ENCODE measurements at places on chromosomes 7 and 10. TPM values are rescaled to one million over a fixed set of nuclear protein-coding genes. Genes with fewer than 3 reads are reported as not detected.

The CUEDC2 gene
- total RNA-seq = 51.0 TPM

The ARHGAP22 gene
- 31.6 TPM for total RNA-seq

The TMEM130 gene
- 1.3 TPM for total RNA-seq

The SFRP5 gene
- total RNA-seq = not detected

The CPEB3 gene
- total RNA-seq = 0.43 TPM

The LRRD1 gene
- not detected for total RNA-seq

The TSC22D4 gene
- total RNA-seq = 26.4 TPM

The GTF2I gene
- total RNA-seq = 166 TPM

- no peak for DNase-seq
These were observed 119.2 kb upstream of the ANK3 start for GRCh38 chr10:60508831-60509230.

GRCh38 chr7:65279795-65280194, 93.9 kb upstream of the ZNF92 start:
- no peak for DNase-seq

- peak; percentile 64 for DNase-seq
These were observed 136.3 kb downstream of the KCNMA1 start for GRCh38 chr10:77501152-77501845.

- DNase-seq = no peak
These were observed 425.2 kb upstream of the NFE2L3 start for GRCh38 chr7:25726781-25727311.

- no peak for DNase-seq
These were observed 19.1 kb downstream of the PDE1C start for GRCh38 chr7:32051128-32051527.

DNA sequence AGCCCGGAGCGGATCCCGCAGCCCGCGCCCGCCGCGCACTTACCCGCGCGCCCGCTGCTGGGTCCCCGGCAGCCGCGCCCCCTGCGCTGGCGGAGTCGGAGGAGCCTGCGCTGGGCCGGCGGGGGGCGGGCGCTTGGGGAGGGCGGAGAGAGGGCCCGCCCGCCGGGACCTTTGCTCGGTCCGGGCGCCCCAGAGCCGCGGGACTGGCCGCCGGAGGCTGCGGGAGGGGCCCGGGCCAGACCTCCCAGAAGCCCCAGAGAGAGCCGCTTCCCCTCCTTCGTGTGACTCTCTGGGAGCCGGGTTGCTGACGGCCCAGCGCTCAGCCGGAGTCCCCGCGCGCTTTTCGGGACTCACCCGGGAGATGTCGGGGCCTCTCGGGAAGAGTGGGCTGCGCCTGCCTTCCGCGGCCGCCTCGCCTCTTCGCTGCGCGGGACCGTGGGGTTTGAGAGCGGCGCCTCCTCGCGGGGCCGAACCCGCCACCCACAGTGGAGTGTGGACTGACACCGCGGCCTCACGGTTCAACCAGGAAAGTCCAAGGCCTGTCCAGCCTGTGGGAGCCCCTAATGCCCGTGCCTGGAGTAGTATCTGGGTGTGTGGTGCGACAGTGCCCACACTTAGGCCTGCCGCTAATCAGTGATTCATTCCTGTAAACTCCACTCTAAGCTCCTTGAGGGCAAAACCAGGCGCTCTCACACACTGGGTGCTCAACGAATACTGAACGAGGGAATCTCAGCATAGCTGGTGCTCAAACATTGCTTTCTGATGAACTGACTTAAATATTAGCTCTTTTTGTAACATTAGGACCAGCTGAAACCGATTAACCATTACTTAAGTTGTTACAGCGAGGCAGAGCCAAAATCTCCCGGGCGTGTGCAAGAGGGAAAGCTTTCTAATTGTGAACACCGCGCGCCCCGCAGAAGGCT, at the start of gene GSDME:
TSS of gene GSDME (minus strand) at position 112 of the 923 bp plus-strand sequence. CDS start 7,690 bp downstream, outside the sequence.
- peak; percentile 69 for DNase-seq

- no peak for DNase-seq
These were observed 19.9 kb downstream of the SLC29A3 start for GRCh38 chr10:71338728-71339495.

DNA sequence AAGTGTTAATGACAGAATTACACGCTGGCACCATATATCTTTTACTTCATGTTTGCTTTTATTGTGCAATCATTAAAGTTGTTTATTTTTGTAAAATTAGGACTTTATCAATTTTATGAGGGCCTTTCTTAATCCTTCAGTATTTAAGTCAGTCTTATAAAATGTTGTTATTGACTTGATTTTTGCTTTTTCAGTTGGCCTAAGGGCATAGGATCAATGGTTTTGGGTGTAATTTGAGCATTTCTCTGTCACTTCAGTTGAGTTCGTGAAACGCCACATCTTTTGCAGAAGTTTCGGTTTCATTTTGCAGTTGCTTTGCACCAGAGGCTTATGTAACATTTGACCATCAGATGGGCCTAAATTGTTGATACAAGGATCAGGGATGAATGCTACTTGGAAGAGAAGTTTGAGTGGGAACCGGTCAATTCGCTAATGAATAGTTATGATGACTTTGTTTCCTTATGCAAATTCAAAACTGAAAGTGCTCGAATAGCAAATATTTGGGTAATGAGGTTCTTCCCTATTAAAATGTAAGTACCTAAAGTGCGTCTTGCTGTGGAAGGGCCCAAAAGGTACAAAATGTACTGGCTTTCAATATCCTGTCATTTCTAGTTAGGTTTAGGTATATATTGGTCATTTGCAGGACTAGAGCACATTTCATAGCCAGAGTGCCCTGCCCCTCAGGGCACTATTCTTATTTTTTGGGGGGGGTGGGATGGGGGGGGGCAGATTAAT, 340.9 kb downstream of the LRMDA start:
- peak; percentile 78 for DNase-seq

DNA sequence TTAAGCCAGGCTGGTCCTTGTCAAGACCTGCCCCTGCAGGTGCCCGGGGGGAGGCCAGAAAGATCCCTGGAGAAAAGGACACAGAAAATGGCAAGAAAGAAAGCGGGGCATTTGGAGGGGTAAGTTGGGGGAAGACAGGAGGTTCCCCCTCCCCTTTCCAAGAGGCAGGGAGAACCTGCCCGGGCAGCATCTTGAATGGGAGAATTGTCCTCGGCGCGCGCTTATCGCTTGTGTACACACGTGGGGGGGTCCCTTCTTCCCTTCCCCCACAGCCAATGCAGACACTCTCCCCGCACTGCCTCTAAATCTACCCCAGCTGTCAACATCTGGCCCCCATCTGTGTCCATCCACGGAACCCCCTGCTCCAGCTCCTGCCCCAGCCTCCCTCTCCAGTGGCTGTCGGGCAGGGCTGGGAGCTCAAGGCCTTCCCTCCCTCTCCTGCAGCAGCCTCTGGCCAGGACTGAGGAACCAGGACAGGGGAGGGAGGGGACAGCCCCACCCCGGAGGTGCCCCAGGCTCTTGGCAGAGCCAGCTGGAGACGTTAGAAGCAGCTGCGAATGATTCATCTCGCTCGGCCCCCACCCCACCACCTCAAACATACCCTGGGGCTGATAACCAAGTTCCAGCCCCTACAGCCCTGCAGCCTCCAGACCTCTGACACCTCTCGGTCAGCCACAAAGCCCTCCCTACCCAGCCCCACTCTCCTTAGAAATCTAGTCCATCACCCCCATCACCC, 25.3 kb downstream of the EPHB4 start:
- DNase-seq = peak; percentile 95

DNA sequence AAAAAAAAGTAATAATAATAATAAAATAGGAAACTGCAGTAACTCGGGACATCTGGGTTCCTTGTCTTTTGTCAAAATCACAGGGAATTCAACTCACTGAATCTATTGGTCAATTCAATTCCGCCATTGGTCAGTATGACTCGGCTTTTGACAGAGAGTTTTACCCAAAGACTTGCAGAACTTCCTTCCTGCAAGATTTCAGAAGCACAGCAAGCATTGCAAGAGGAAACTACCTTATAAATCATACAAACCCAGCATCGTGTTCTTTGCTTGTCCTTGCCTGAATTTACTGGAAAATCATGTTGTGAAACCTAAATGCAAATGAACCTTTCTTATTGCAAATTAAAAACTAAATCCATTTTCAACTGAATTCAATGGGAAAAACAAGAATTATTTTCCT, 15.5 kb downstream of the KLF6 start:
- DNase-seq = no peak

DNA sequence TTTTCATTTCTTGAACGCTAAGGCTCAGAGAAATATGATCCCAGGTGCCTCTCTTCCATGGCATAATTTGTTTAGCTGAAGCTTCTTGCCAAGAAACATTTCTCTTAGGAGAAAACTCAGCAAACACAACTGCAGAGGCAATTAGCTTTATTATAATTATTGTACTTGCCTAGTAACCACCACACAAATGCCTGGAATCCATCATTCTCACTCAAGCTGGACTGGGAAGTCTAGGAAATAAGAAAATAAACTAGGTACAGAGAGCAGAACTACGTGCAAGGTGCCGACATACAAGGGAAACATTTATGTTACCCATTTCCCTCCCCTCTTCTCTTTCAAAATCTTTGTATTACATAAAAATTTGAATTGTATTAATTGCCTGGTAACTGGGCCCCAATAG, 15.1 kb downstream of the SLC35B4 start:
- DNase-seq = no peak

DNA sequence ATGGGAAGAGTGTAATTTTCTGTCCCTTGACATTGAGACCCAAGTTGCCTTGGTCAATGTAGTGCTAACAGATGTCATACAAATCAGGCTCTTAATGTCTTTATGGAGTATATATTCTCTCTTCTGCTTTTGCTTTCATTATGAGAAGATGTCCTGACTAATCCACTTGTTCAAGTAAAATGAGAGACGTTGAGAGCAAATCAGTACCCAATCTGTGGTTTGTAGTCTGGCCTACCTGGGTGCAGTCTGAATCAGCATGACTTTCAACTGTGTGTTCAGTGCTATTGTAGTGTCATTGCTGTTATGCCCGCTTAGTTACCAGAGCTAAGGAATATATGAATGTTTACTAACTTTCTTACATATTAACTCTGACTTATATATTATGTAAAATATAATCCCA, 612.4 kb downstream of the ANKRD7 start:
- DNase-seq = no peak

- DNase-seq = peak; percentile 48
These were observed 135.3 kb upstream of the FAM3C start for GRCh38 chr7:121531175-121532070.

DNA sequence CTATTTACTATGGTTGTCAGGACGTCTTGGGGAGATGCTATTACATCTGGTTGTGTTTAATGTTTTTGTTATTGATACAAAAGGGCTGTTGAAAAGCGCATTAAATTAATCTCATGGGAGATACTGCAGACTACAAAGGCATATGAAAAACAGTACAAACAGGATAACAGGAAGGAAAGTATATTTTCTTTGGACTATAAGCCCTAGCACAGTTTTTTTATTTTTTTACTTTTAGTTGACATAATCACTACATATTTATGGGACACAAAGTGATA, 341.3 kb downstream of the ARL4A start:
- DNase-seq = no peak

- no peak for DNase-seq
These were observed 287.5 kb upstream of the KLF14 start for GRCh38 chr7:131021460-131021859.

- DNase-seq = no peak
These were observed 61.1 kb downstream of the GRID1 start for GRCh38 chr10:86305521-86305920.

- DNase-seq = peak; percentile 85
These were observed 108.2 kb downstream of the PIP4K2A start for GRCh38 chr10:22606164-22606614.

DNA sequence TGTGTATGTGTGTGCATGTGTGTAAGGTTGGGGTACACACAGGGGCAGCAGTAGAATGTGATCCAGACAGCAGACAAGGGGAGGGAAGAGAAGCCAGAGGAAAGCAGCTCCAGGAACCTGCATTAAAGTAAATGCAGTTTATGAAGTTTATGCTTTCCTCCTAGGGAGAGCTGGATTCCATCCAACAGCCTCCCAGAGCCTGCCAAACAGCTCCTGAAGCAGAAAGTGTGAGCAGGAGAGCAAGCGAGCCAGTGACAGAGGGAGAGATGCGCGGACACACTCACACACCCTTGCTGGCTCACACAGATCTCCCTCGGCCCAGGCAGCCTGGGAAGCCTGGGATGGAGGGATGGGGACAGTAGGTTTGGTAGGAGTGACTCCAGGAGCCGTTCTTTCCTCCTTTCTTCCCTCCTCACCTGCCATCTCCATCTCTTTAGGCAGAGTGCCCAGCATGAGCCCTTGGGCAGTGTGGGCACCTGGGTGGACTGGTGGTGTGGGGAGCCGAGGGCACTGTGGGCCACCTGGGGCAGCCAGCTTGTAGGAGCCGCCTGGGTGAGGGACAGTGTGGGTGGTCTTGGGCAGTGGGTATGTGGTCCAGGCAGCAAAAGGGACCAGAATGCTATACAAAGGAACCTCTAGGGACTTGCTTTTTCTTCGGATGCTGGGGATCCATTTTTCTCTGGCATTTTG, 46.1 kb downstream of the PAX2 start:
- no peak for DNase-seq

DNA sequence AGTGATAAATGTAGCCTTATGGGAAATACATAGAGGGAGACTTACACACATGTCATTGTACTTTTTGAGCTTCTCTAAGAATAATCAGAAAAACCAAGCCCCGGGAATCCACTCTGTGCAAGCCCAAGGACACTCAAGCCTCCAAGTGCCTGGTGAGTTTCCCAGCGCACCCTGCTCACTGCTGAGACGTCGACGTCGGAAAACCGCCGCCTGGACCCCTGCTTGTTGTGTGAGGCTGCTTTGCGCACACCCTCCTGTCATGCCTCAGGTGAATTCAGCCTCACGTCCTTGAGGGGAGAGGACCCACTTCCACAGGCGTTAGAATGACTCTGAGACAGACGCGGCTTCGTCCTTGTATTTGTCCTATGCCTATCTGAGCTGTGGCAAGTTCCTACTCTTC, 368.4 kb upstream of the AKR1E2 start:
- DNase-seq = no peak

DNA sequence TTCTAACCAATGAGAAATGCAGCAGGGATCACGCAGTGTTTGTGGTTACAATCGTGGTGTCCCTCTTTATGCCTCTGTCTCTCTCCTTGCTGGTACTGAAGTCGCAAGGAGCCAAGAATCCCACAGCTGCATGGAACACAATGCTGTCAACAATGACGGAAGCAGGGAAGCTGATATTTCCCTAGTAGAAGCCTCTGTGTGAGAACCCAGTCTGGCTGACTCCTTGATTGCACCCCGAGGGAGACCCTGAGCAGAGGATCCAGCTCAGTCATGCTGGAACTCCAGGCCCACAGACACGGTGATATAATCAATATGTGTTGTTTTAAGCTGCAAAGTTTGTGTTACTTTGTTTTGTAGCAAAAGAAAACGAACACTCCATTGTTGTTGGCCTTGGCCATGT, 677.9 kb downstream of the PARD3 start:
- no peak for DNase-seq

GRCh38 chr10:86443069-86443468, 76.5 kb upstream of the GRID1 start:
- DNase-seq = peak; percentile 34

DNA sequence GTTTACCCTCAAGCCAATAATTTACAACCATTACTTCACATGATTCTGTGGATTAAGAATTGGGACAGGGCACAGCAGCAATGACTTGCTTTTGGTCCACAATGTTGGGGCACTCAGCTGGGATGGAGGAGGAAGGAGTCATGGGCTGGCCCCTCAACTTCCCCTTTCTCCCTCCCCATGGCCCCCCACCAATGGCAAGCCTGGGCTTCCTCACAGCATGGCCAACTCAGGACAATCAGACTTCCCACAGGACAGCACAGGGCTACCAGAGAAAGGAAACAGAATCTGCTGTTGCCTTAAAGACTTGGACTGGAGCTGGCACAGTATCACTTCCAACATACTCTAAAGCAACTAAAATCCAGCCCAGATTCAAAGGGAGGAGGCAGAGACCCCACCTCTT, 160.7 kb downstream of the PTPN20 start:
- DNase-seq = no peak

All from fibroblast of villous mesenchyme (primary cell).